ENCODE measurements at places on chromosomes 1 and 21. TPM values are rescaled to one million over a fixed set of nuclear protein-coding genes. Genes with fewer than 3 reads are reported as not detected.

- H3K36me3 ChIP-seq = no peaks in the 10 kb centered on the region
- DNase-seq = no peak
- H3K4me3 ChIP-seq = no peak overlapping the region
- no peaks in the 10 kb centered on the region for H3K4me1 ChIP-seq
Observed at GRCh38 chr21:40686526-40686925, 160.4 kb downstream of the DSCAM start.

CFHR2 gene
- not detected for total RNA-seq

GRCh38 chr1:158002631-158003405 is 9.4 kb downstream of the KIRREL1 start:
- DNase-seq = no peak
- no peaks in the 10 kb centered on the region for H3K36me3 ChIP-seq
- no peaks in the 10 kb centered on the region for H3K4me1 ChIP-seq

GRCh38 chr21:34263629-34264028 is 100.2 kb upstream of the KCNE2 start:
- H3K36me3 ChIP-seq = no peaks in the 10 kb centered on the region
- no peaks in the 10 kb centered on the region for H3K4me1 ChIP-seq
- no peak for DNase-seq
- H3K27ac ChIP-seq = no peak overlapping the region

DNA sequence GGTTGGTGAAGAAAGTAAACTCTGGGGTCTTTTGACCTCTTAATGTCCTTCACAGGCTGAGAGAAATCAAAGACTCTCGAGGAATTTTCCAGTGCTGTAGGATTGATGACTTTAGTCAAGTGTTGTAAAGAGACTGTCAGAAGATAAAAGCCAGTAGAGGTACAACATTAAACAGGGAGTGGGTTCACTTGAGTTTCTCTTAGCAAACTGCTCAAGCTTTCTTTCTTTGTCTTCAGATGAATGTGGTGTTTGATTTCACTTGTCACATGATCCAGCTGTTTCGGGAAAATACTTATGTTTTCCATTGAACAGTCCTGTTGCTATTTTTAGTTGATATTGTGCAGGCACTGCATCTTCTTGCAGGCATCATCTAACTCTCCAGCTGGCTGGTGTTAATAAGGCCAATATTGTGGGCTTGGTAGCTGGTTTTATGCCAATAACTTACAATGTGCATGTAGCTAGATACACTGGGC is 45.6 kb downstream of the XCL2 start:
- no peak overlapping the region for H3K4me3 ChIP-seq
- peaks cover 5% of the 10 kb centered on the region for H3K4me1 ChIP-seq
- DNase-seq = no peak
- no peaks in the 10 kb centered on the region for H3K27me3 ChIP-seq

DNA sequence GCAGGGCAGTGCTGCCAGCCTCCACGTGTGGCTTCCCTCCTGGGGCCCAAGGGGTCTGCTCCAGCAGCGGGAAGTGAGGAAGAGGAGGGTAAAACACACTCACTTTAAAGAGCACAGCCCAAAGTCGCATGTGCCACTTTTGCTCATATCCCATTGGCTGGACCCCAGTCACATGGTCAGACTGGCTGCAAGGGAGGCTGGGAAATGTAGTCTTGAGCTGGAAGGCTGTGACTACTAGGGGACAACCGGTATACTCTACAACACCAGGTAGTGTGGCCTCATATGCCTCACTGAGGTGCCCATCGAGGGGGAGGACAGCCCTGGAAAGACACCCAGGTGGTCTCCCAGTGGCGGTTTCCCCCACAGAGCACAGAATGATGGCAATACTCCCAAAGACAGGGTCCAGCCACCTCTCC is 45.2 kb downstream of the CAMK2N1 start:
- H3K36me3 ChIP-seq = no peaks in the 10 kb centered on the region
- no peaks in the 10 kb centered on the region for H3K27me3 ChIP-seq
- no peak overlapping the region for H3K4me3 ChIP-seq

GRCh38 chr21:41776778-41777177 is 9.9 kb upstream of the RIPK4 start:
- no peaks in the 10 kb centered on the region for H3K36me3 ChIP-seq
- H3K4me1 ChIP-seq = no peaks in the 10 kb centered on the region
- no peak overlapping the region for H3K4me3 ChIP-seq
- peaks cover 21% of the 10 kb centered on the region for H3K27me3 ChIP-seq
- no peak overlapping the region for H3K27ac ChIP-seq
- no peak for DNase-seq

GRCh38 chr1:107479865-107480350 is 339.1 kb downstream of the NTNG1 start:
- no peaks in the 10 kb centered on the region for H3K4me1 ChIP-seq
- DNase-seq = no peak
- H3K27ac ChIP-seq = no peak overlapping the region
- peaks cover 5% of the 10 kb centered on the region for H3K27me3 ChIP-seq
- H3K36me3 ChIP-seq = no peaks in the 10 kb centered on the region
- no peak overlapping the region for H3K4me3 ChIP-seq

DNA sequence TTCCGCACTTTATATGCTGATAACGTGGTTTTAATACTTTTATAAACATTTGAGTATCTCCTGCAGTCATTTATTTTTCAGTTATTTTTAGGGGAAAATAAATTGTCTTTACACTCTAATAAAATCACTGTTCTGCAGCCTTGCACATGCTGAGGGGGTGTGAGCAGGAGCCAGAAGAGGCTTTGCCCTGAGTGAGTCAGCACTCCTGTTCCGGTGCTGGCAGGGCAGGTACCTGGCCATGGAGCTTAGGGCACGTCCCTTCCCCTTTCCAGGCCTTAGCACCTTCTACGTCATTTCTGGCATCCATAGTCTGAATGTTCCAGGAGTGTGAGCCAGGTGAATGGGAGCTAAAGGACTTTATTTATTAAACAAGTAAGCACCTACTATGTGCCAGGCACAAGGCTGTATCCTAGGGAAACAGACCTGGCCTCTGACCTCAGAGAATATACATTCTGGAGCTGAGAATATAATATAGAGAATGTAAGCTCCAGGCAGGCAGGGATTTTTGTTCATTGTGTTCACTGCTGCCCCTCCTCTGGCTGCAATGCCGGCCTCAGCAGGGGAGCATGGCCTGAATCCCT is 402.9 kb downstream of the PTPRU start:
- H3K36me3 ChIP-seq = no peaks in the 10 kb centered on the region
- H3K4me3 ChIP-seq = no peak overlapping the region
- no peak overlapping the region for H3K27ac ChIP-seq
- no peak for DNase-seq
- H3K4me1 ChIP-seq = no peaks in the 10 kb centered on the region

CD5L gene
- not detected for total RNA-seq

GRCh38 chr1:173418107-173418985 is 58.8 kb upstream of the PRDX6 start:
- H3K4me1 ChIP-seq = no peaks in the 10 kb centered on the region
- no peak for DNase-seq
- no peak overlapping the region for H3K27ac ChIP-seq
- no peaks in the 10 kb centered on the region for H3K27me3 ChIP-seq
- peaks cover 8% of the 10 kb centered on the region for H3K36me3 ChIP-seq

DNA sequence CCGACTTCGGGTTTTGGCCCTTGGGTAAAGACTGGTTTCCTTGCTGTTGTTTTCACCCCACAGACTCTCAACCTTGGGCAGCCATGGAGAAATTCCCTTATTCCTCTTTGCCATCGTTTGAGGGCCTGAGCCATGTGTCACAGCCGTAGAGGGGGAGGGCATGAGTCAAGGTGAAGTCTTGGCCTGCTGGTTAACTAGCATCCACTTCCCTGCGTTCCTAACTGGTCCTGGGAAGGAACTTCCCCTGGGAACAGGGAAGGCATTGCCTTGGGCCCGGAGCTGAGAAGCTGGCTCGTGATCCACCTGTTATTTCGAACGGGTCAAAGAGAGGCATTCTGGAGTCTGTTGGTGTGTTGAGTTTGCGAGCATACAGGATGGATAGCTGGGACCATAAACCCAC is 464.9 kb downstream of the CAMTA1 start:
- H3K27ac ChIP-seq = no peak overlapping the region
- peaks cover 6% of the 10 kb centered on the region for H3K27me3 ChIP-seq
- H3K4me3 ChIP-seq = no peak overlapping the region
- DNase-seq = no peak
- no peaks in the 10 kb centered on the region for H3K36me3 ChIP-seq
- H3K4me1 ChIP-seq = no peaks in the 10 kb centered on the region

DNA sequence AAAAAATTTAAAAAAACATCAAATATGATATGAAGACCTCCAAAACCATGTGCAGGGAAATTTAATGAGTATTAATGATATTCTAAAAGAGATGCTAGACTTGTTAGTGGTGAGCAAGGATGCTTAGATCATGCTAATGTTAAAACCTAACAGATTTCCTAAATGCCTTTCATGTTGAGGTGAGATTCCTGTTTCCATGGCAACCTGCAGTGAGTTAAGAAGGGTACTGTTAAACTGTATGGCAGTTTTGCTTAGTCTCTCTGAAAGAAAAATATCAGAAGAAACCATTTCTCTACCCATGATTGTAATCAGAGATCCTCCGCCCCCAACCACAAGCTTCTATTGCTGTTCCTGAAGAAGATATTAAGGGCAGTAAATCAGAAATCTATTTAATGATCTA is 321.6 kb upstream of the LRRC7 start:
- DNase-seq = no peak
- no peaks in the 10 kb centered on the region for H3K27me3 ChIP-seq
- H3K4me3 ChIP-seq = no peak overlapping the region
- H3K27ac ChIP-seq = no peak overlapping the region
- H3K36me3 ChIP-seq = no peaks in the 10 kb centered on the region

GRCh38 chr1:2226525-2227345 is 1.4 kb upstream of the SKI start:
- H3K4me1 ChIP-seq = peaks cover 18% of the 10 kb centered on the region
- H3K27me3 ChIP-seq = no peaks in the 10 kb centered on the region
- DNase-seq = no peak
- H3K36me3 ChIP-seq = no peaks in the 10 kb centered on the region

- no peak overlapping the region for H3K4me3 ChIP-seq
- no peaks in the 10 kb centered on the region for H3K27me3 ChIP-seq
- no peak overlapping the region for H3K27ac ChIP-seq
- H3K36me3 ChIP-seq = no peaks in the 10 kb centered on the region
Observed at GRCh38 chr1:220962031-220962751, 82.9 kb downstream of the HLX start.

GRCh38 chr1:37831809-37832208 is 23.8 kb upstream of the YRDC start:
- peaks cover 35% of the 10 kb centered on the region for H3K36me3 ChIP-seq
- no peak for DNase-seq
- no peak overlapping the region for H3K4me3 ChIP-seq

TMEM125 gene
- total RNA-seq = not detected
